ENCODE measurements at places on chromosomes 2 and 18.

DNA sequence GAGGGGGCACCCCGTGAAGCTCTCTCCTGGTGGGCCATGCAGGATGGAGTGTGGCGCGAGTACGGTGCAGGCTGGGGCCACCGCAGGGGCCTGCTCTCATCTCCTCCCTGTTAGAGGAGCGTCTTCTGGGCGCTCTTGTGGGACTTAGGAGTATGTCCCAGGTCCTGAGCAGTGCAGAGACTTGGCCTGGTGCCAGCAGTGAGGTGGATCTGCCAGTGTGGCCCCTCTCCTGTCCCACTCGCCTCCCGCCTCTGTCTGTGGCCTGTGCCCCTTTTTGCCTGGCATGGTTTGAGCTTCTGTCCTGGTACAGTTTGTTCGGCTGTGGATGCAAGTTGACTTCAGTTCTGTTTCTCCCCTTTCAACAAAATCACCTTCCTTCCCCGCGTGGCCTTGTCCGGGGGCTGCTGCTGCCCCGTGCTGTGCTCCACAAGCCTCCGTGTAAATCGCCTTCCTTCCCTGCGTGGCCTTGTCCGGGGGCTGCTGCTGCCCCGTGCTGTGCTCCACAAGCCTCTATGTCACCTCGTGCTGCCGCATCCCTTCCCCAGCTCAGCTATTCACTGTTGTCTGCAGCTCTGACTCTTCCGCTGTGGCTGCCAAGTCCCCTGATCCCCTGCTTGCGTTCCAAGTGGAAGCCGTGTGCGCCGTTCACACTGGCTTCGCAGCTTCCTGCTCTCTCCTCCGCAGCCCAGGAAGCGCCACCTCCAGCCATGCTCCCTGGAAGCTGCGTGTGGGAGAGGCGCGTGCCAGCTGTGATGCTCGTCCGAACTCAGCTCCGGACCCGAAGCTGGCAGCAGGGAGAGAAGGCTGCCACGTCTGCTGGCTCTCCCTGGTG is 13.7 kb downstream of the LDLRAD4 start:
- peak; percentile 68 for DNase-seq

GRCh38 chr2:197307933-197308521 is 2.6 kb downstream of the ANKRD44 start:
- DNase-seq, result no peak

DNA sequence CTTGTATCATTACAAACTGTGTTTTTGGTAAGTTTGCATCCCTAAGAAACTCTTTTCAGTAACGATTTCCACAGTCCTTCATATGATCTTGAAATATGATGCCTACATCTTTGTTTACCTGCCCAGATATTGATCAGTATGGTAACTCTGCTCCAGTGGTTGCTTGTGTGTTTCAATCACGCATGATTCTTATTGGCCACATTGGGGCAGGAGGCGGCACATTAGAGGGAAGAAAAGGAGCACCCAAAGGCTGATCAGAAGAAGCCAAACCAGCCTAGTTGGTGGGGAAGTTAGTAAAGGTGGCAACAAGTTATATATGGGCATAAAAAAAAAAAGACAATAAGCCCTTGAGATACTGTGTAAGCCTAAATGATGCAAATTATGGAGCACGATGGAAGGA is 158.9 kb downstream of the RHBDD1 start:
- DNase-seq, result no peak

DNA sequence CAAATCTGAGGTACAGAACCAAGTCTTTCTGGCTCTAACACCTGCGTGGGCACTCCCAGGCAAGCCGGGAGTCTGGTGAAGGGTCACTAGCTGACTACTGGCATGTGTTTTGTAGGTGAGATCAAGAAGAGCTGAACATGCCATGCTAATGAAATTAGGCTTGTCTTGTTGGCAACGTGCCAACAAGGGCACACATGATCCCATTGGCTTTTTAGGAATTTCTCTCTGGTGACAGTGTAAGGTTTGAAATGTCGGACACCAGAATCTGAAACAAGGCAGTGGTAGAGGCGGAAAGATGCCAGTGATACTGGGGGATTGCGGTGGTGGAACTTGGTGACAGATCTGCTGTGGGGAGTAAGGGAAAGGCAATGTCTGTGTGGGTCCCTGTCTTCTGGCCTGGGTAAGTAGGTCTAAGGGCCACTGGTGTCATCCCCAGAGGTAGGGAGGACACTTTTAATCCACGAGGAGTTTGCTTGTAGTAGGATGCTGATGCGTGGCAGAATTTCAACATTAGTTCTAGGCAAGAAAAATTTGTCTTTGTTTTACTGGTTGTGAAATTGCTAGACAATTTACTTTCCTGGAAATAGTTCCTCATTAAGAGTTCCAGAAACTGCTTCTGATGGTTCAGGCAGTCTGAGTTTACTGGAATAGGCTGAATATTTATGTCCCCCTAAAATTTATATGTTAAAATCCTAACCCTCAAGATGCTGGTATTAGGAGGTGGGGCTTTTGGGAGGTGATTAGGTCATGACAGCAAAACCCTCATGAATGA is 52.6 kb upstream of the ACMSD start:
- no peak for DNase-seq

GRCh38 chr2:240925568-240926515 is 19.7 kb downstream of the CROCC2 start:
- DNase-seq, result no peak

- DNase-seq, result no peak
Measured at GRCh38 chr2:238906254-238906935, 58.5 kb downstream of the TWIST2 start.

DNA sequence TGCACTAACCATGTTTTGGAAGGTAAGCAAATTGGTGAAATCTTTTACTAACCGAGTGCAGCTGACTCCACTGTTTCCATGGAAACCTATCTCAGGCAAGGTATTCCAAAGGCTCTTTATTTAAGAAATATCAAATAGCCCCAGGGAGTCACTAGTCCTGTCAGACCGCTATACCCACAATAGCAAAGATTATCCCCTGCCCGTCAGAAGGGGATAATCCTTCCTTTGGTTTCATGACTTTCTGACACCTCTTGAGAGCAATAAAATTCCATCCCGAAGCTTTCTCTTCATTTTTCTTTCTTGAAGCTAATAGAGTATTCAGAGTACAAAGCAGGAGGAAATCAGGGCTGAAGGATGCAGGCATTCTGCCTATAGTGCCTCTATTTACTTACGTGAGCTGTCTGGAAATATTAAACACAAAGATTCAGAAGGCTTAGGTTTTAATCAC is 34.7 kb upstream of the MAP2 start:
- DNase-seq, result peak; percentile 56

GRCh38 chr2:15633043-15633970 is 41.6 kb downstream of the DDX1 start:
- no peak for DNase-seq

DNA sequence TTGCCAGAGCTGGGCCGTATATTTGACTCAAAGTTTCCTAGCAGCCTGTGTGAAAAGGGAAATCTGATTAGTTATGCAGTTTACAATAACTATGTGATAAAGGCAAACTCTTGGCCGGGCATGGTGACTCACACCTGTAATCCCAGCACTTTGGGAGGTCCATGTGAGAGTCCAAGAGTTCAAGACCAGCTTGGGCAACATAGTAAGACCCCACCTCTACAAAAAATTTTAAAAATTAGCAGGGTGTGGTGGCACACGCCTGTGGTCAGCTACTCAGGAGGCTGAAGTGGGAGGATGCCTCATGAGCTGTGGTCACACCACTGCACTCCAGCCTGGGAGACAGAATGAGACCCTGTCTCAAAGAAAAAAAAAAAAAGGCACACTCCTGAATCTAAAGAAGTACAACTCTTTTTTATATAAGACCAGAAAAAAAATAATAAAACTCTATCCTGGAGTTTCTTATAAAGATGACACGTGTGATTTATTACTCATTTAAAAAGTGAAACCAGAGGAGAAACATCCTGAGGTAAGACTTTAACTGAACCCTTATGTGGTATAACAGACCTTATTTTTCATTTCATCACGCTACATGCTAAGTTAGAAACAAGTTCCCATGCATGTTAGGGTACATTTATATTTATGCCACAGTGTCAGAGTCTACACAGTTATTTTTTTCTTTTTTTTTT is 32.6 kb upstream of the KCMF1 start:
- no peak for DNase-seq

- DNase-seq, result no peak
Measured at GRCh38 chr2:43274055-43274454, 47.6 kb upstream of the ZFP36L2 start.

- no peak for DNase-seq
Measured at GRCh38 chr2:175630280-175631244, 371.5 kb downstream of the LNPK start.

DNA sequence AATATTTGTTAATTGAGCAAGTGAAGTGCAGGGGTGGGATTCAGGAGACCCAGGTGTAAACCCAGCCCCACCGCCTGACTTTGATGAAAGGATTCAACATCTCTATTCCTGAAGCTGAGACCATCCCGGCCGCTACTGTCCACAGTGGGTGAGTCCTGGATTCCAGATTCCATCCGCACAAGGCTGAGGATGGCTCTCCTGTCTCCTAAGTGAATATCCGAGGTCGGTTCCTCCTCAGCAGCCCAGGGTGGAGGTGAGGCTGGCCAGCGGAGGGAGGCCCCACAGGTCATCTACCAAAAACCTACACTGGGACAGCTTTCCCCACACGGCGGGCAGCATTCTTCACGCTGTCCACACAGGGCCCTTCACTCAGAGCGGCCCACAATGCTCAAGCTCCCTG is 57.6 kb downstream of the ACKR3 start:
- no peak for DNase-seq

DNA sequence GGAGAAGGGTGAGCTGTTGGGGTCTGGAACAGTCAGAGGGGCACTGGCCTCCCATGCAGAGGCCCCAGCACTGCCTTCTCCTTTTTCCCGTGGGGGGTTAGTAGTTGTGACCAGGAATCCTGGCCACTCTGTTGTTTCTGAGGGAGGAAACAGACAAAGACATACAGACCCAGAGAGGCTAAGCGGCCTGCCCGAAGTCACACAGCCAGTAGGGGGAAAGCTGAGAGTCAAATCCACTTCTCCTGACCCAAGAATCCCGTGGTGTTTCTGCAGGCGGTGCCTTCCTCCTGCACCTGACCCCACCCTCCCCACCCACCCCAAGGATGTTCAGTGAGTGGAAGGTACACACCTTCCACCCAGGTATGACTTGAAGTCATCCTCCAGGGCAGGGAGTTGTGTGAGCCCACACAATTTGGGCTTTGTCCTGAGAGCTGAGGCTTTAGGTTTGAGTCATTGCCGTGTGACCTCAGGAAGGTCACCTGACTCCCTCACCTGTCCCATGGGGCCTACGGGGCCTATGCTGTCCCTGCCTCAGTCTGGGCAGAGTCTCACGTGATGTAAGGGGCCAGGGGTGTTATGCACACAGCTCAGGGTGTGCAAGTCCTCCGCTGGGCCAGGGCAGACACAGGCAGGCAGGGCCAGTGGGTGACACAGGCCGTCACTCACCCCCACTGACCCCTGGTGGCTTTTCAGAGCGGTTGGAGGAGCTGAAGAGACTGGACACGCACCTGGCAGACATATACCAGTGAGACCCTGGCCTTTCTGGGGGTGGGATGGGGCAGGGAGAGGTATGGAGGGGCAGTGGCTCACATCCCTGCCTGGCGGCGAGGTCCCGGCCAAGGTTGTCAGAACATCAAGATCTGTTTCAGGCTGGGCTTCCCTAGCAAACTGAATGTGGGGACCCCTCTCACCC is 5.0 kb downstream of the NT5DC4 start:
- no peak for DNase-seq

GRCh38 chr2:225452677-225453076 is 53.2 kb downstream of the NYAP2 start:
- DNase-seq, result no peak

DNA sequence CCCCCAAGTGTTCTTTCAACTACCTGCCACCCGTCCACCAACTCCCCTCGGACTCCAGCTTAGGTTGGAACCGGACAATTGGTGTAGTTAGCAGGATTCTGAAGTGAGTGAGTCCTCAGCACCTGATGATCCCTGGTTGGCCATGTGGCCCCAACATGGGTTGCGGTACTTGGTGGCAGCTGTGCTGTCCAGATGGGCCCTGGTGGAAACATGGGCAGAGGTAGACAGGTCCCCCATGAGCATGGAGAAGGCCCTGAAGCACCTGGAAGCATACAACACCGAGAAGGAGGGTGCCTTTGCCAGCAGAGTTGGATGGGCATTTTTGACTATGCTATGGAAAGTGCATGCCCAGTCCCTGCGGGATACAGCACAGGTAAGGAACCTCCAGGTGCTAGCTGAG is 11.0 kb upstream of the C2orf42 start:
- no peak for DNase-seq

- no peak for DNase-seq
Measured at GRCh38 chr2:21381421-21381820, 257.7 kb downstream of the TDRD15 start.

- DNase-seq, result no peak
Measured at GRCh38 chr2:189830510-189830909, 46.3 kb downstream of the PMS1 start.

DNA sequence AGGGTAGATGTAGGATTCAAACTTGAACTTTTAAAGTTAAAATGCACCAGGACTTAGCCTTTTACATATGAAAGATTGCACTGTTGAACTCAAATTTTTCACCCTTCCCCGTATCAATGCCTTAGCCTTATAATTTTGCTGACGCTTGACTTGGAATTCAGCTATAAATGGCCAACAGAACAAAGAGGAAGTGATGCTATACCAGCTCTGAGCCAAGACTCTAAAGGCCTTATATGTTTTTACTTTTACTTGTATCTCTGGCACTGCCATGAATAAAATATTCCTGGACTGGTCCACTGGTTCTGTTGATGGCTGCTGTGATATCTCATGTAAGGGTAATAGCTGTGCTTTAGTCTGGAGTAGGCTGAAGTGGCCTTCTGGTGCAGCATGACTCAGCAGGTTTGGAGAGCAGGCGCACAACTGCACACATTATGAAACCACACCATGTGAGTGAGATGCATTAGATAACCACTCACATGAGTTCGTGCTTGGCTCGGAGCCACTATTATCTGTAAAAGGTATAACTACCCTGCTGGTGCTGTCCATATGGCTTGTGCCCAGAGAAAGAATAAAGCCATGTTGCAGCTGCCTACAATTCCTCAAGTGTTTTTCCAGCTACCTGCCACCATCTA is 8.4 kb upstream of the IER3IP1 start:
- no peak for DNase-seq

DNA sequence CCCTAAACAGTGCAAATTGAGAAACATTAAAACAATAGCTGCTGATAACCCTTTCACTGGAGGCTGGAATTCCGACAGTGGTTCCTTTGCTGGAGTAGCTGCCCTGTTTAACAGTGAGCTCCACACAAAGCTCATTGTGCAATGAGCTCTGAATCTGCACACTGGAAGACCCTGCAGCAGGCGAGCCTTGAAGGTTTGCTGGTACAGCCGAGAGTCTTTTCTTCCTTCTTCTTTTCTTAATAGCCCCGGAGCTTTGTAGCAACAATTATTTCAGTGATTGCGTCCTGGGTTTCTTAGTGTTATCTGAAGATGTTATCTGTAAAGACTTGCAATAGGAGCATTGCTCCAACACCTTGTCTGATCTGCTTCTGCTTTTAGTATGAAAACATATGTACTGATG is 50.8 kb upstream of the CXCR4 start:
- no peak for DNase-seq
